ENCODE measurements at places on chromosomes 11 and 22.

DNA sequence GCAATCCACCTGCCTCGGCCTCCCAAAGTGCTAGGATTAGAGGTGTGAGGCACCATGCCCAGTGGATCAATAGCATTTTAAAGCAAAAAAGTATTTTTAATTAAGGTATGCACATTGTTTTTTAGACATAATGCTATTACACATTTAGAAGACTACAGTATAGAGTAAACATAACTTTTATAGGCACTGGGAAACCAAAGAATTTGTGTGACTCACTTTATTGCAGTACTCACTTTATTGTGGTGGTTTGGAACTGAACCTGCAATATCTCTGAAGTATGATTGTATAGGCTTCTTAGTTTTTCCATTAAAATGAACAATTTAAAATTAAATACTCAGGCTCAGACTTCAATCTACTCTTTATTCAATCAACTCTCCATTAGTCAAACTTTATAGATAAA is 17.5 kb upstream of the CD3E start:
- no peaks in the 10 kb centered on the region for H3K36me3 ChIP-seq
- H3K4me1 ChIP-seq = peaks cover 28% of the 10 kb centered on the region
- no peaks in the 10 kb centered on the region for H3K27me3 ChIP-seq
- H3K4me3 ChIP-seq = no peak overlapping the region
- H3K27ac ChIP-seq = no peak overlapping the region

GRCh38 chr11:130448416-130449309 is at the start of gene ADAMTS15:
Gene ADAMTS15, plus strand, starts transcription at chr11:130448645. Its CDS starts 329 bp downstream, at chr11:130448974.
- no peak for DNase-seq
- peaks cover 67% of the 10 kb centered on the region for H3K27me3 ChIP-seq
- no peak within 1 kb of the TSS for H3K27ac ChIP-seq
- peak within 1 kb of the TSS; percentile 76 for H3K4me3 ChIP-seq
- peaks cover 2% of the 10 kb centered on the region for H3K4me1 ChIP-seq
- peaks cover 2% of the 10 kb centered on the region for H3K36me3 ChIP-seq

DNA sequence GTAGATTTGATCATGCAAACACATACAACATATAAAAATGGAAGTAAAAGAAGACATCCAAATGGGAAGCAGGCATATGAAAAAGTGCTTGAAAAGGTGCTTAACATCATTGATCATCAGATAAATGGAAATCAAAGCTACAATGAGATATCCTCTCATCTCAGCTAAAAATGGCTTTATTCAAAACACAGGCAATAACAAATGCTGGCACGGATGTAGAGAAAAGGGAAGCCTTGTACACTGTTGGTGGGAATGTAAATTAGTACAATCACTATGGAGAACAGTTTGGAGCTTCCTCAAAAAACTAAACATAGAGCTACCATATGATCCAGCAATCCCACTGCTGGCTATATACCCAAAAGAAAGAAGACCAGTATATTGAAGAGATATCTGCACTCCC is 549 bp upstream of the TCN1 start:
- H3K27ac ChIP-seq = no peak overlapping the region
- no peak overlapping the region for H3K4me3 ChIP-seq
- DNase-seq = no peak
- no peaks in the 10 kb centered on the region for H3K4me1 ChIP-seq
- H3K36me3 ChIP-seq = peaks cover 4% of the 10 kb centered on the region
- no peaks in the 10 kb centered on the region for H3K27me3 ChIP-seq

DNA sequence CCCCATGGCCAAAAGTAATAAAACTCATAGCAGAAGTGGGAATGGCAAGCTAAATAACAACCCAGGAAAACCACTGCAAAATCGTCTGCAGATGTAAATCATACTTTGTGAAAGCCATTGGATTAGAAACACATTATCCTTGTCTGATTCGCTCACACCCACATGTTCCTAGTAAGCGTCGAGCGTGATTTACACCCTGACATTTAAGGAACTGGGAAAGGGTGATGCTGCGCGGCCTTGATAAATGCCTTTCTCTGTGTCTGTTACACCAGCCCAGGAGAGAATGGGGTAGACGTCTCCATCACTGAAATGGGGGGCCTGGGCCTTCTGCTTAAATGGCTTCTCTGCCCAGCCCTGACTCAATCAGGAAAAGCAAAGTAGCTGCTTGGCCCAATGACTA is 162.7 kb downstream of the NTM start:
- DNase-seq = no peak
- no peak overlapping the region for H3K4me3 ChIP-seq

DNA sequence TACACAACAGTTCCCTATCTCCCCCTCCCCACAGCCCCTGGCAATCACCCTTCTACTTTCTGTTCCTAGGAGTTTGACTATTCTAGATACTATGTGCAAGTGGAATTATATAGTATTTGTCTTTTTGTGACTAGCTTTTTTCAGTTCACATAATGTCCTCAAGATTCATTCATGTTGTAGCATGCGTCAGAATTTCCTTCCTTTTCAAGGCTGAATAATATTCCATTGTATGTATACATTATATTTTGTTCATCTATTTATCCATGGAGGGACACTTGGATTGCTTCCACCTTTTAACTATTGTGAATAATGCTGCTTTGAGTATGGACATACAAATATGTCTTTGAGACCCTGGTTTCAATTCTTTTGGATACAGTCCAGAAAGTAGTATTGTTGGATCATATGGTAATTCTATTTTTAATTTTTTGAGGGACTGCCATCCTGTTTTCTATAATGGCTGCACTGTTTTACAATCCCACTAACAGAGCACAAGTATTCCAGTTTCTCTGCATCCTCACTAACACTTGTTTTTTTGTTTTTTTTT is 128.8 kb downstream of the ARHGAP42 start:
- no peaks in the 10 kb centered on the region for H3K4me1 ChIP-seq
- DNase-seq = no peak
- H3K27me3 ChIP-seq = no peaks in the 10 kb centered on the region
- no peak overlapping the region for H3K4me3 ChIP-seq

DNA sequence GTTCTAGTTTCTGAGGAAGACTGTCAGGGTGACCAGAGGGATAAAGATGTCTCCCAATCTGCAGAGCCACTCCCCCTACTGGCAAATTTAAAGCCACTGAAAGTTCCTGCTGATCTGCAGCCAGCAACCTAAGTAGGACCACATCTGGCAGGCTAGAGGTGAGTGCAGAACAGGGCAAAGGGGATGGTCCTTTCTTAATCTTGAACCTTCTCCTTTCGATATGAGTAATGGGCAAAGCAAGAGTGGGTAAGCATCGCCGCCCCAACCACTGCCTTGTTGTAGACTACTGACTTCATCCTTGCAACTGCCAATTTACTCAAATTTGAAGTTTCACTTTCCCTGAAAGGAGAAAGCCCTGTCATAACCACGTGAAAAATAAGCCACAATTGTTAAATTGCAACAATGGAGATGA is 30.7 kb downstream of the SCUBE2 start:
- H3K27me3 ChIP-seq = peaks cover 23% of the 10 kb centered on the region
- H3K4me3 ChIP-seq = no peak overlapping the region
- no peak for DNase-seq
- H3K27ac ChIP-seq = no peak overlapping the region

- H3K4me3 ChIP-seq = no peak overlapping the region
- H3K27me3 ChIP-seq = peaks cover 37% of the 10 kb centered on the region
- DNase-seq = no peak
- H3K27ac ChIP-seq = no peak overlapping the region
- H3K4me1 ChIP-seq = no peaks in the 10 kb centered on the region
These were observed 3.3 kb upstream of the HTR3A start for GRCh38 chr11:113971506-113972195.

DNA sequence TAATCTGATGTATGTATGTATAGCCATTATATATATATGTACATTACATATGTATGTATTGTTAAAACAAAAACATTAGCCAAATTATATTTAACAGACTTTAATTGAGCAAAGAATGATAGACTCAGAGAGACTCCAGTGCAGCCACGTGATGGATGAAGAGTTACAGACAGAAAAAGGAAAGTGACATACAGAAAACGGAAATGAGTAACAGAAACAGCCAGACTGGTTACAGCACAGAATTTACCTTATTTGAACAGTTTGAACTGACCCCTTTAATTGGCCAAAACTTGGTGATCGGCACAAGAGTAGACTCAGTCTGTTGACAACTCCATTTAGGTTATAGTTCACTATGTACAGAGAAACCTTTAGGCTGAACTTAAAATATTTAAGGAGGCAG is 35.0 kb downstream of the CHORDC1 start:
- no peak for DNase-seq
- no peaks in the 10 kb centered on the region for H3K27me3 ChIP-seq
- H3K36me3 ChIP-seq = no peaks in the 10 kb centered on the region
- H3K4me3 ChIP-seq = no peak overlapping the region
- H3K4me1 ChIP-seq = no peaks in the 10 kb centered on the region

DNA sequence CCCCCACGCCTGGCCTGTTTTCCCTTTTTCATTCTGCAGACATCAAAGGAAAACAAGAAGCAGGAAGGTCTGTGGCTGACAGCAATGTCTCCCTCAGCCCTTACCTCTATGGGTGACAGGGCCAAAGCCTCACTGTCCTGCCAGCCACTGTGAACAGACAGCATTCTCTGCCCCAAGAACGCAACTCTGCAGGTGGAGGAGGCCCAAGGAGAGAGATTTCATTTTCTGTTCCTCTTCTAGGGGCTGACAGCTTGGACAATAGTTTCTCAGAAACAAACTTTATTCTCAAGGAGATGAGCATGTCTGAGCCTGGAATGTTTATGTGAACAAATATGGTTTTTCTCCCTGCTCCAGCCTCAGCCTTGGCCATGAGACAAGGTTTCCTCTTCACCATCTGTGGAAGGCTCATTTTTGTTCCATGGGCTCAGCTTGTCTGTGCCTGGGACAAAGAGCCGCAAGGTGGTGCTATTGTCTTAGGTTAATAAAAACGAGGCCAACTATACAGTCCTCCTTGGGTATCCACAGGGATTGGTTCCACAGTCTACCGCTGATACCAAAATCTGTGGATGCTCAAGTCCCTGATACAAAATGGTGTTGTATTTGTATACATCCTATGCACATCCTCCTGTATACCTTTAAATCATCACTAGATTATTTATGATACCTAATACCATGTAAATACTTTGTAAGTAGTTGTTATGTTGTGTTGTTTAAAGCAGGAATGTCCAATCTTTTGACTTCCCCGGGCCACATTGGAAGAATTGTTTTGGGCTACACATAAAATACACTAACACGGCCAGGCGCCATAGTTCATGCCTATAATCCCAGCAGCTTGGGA is 5.8 kb downstream of the PIWIL3 start:
- peaks cover 29% of the 10 kb centered on the region for H3K27me3 ChIP-seq
- no peak overlapping the region for H3K4me3 ChIP-seq
- no peak overlapping the region for H3K27ac ChIP-seq
- no peaks in the 10 kb centered on the region for H3K36me3 ChIP-seq
